ENCODE measurements at places on chromosomes 5 and 9.

- no peak for DNase-seq
Observed at GRCh38 chr5:54997081-54997480, 11.7 kb upstream of the ESM1 start.

DNA sequence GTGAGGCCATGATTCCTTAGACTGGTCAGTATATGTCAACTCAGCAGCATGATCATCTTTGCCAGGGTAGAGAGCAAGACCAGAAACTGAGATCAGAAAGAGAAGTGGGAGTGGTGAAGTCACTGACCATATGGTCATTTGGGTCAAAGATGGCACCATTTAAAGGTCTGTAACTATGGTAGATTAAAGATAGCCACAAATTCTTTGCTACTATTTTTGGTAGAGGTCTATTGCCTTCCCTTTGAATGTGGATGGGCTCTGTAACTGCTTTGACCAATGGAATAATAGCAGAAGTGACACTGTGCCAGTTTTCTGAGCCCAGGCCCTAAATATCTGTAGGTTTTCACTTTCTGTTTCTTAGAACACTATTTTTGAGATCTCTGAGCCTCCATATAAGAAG is 117.6 kb downstream of the PCSK1 start:
- DNase-seq: no peak

DNA sequence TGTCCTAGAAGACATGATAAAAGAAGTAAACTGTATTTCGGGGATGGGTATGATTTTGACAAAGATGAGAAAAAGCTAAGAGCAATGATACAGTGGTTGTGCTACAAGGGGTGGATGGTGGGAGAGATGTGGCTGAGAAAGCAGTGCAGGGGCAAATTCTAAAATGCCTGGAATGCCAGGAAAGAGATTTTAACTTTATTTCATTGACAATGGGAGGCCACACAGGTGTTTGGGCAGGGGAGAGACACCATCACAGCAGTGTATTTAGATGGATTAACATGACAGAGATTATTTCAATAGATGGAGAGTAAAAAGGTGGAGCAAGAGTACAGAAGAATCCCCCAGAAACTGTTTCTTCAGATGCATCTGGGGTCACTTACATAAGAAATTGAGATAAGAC is 71.2 kb downstream of the MAMDC2 start:
- no peak for DNase-seq

DNA sequence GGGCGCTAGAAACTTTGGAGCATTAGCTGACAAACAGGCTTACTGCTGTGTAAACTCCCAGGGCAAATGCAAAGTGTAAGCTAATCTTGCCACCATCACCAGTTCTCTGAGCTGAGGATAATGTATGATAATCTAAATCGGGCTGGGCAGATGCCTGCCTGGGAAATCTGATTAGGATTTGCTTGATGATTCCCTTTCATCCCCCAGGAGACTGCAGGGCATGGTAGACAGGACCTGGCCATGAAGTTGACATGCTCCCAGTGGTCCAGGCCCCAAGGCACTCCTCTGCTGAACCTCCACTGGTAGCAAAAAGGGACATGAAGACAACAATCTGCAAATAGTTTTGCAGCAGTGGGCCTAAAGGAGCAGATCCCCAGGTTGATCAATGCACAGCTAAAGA is 317.5 kb downstream of the SPOCK1 start:
- DNase-seq: no peak

DNA sequence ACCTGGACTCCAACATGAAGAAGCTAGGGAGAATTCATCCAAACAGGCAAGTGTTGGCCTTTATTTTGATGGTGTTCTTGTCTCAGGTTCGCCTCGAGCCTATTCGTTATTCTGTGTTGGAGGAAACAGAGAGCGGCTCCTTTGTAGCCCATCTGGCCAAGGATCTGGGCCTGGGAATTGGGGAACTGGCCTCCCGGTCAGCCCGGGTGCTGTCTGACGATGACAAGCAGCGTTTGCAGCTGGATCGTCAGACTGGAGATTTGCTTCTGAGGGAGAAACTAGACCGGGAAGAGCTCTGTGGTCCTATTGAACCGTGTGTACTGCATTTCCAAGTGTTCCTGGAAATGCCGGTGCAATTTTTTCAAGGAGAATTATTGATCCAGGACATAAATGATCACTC is 367 bp downstream of the PCDHB4 start:
- no peak for DNase-seq

- no peak for DNase-seq
Observed at GRCh38 chr5:53321721-53322120, 158.7 kb upstream of the FST start.

DNA sequence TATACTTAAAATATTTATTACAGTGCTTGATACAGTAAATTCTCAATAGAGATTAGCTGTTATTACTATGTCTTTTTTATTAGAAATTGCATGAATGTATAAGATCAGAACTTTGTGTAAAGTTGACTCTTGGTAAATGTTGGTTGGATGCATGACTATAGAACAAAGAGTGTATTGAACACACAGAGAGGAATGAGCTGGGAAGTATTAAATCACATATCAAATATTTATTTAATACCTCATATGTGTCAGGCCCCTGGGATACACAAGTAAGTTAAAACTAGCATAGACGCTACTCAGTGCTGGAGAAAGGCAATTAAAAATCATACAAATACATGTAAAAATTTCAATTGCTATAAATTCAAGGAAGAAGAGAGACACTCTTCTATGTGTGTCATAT is 550.7 kb upstream of the TLE4 start:
- DNase-seq: no peak

GRCh38 chr5:52831786-52832511 is 44.2 kb downstream of the ITGA1 start:
- no peak for DNase-seq

- DNase-seq: no peak
Observed at GRCh38 chr9:129554649-129555048, 66.3 kb downstream of the C9orf50 start.

GRCh38 chr5:96142786-96143434 is 181.3 kb upstream of the ELL2 start:
- no peak for DNase-seq

DNA sequence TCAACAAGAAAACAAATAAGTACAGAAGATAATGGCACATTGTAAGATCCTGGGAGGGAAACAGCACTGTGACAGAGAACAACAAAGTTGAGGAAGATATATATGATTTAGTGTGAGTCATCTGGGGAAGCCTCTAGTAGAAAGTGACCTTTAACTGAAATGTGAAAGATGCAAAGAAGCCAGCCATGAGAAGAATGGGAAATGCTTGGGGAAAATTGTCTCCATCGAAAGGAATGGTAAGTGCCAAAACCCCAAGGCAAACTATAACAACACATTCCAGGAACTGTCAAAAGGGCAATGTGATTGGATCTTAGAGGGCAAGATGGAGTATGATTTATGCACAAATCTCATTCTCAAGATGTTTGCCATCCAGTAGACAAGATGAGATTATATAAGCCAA is 537.8 kb upstream of the BRINP1 start:
- DNase-seq: no peak

All from stimulated activated CD4-positive, alpha-beta T cell treated with anti-CD3 and anti-CD28 coated beads, Interleukin-1b, Interleukin-23, amount 100 ng/mL, for 1 hour (primary cell).